ENCODE measurements at places on chromosomes 2 and 18.

GRCh38 chr2:135004005-135004746 lies 43.1 kb downstream of the MAP3K19 start:
- DNase-seq, result peak; percentile 72

DNA sequence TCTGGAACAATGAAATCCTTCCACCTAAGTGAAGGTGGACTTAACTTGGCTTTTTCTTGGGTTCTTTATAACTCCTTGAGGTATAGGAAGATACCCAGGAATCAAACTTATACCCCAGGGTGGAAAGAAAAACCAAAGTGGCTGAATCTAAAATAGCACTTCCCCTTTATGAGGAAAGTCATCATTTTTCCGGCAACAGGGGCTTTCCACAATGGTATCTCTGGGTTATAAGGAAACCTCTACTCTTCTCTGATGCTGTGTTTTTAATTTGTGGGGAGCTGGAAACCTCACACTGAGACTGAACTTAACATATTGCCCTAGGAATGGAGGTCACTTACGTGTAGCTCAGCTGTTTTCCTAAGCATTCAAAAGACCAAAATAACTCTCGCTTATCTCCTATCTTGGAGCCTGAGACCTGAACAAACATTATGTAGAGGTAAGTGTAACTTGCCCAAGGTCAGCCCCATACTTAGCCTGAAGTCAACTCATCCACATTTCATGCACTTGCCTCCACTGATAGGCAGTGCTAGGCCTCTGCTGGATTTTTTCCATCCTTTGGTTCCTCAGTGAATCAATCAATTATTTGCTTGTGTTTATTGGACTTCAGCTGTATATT lies 117.9 kb downstream of the SETBP1 start:
- DNase-seq, result no peak

DNA sequence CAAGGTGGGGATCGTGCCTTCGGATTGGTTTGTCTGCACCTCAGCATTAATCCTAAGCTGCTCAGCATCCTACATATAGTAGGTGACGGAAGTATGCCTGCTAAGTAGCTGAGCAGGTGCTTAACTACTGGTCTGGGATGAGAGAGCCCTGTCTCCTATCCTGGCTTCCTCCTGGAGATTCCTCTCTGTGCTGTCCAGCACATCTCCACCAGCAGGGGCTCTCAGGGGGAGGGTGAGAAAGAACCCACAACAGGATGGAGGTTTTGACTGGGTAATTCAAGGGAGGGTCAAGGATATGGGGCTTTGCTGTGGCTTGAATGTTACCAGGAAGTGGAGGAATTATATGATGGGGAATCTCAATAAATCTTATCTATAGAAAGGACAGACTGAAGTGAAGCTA lies 45.4 kb upstream of the KIF5C start:
- DNase-seq, result no peak

- DNase-seq, result peak; percentile 73
Measured at GRCh38 chr2:74238879-74239278, 40.5 kb downstream of the MTHFD2 start.

GRCh38 chr2:155839436-155839835 lies 493.1 kb downstream of the NR4A2 start:
- no peak for DNase-seq

- no peak for DNase-seq
Measured at GRCh38 chr18:8478968-8479370, 130.3 kb upstream of the RAB12 start.

DNA sequence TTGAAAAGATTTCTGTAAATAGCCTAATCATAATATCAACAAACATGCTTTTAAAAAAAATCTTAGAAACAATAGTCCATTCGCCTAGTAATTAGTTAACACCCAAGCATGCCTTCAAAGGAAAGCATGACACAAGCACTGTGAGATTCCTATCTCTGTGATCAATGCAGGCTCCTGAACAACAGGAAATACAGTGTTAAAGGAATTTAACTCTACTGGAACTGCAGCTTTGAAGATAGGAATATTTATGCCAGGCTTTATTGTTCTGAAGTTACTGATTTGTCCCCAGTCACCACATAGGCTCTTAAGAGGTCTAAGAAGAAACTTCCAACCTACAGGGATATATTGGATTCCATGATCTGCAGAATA lies 15.4 kb upstream of the FAM124B start:
- DNase-seq, result no peak

GRCh38 chr2:240655931-240656886 lies 26.5 kb downstream of the AQP12B start:
- DNase-seq, result peak; percentile 10

GRCh38 chr2:216857131-216857550 lies 2.7 kb downstream of the TNP1 start:
- no peak for DNase-seq

DNA sequence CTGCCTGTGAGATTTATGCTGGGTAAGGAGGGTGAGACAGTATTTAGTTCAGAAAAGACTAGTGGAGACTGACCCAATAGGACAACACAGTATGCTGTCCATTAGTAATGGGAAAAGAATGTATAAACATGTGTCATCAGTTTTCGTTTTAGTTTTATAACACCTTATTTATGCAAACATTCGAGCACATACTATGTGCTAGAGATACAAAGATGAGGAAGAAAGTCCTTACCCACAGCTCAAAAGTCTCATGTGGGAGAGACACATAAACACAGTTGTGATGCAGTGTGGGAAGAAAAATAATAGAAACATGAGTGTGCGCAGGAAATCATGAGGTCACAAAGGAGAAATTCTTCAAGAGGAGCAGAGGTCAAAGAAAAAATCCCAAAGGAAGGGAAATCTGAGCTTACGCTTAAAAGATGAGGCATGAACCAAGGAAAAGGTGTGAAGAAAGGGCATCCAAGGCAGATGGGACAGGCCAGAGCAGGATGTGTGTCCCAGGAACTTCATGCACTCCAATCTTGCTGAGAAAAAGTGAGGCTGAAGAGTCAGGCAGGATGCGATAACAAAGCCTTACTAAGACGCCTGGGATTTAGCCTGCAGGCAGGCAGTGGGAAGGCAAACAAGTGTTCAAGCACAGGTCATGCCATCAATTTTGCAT lies 8.1 kb downstream of the METTL21A start:
- peak; percentile 98 for DNase-seq

DNA sequence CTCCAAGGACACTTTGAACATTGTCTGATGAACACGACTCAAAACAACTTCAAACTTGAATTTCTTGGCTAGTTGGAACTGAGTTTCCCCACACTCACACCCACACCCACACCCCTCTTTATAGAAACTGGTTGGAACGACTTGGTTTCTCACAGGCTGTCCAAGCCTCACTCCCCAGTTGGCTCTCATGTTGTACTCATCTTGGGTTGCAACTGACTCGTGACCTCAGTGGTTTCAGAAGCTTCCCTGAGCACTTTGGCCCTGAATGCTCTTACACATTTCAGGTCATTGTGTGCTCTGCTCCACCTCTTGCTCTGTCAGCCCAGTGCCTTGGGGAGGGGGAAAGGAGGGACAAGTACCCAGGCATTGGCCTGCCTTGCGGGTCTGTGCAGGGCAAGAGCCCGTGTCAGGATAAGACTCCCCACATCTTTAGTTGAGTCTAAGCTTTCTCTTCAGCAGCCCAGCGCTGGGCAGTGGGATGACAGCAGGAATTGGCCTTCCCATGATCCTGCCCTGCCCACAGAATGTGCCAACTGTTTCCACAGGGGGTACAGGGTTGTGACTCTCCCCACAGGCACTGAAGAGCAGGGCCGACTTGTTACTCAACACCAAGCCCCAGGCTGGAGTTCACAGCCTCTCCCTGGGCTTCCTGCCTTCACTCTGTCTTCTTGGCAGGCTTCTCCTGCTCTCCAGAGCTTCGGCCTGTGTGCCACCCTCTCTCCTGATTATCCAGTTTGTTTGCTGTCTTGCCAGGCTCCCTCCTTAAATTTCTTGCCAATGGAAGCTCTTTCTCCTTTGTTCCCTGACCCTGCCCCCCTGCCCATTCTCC lies 104.6 kb downstream of the RTN4 start:
- DNase-seq, result peak; percentile 56

DNA sequence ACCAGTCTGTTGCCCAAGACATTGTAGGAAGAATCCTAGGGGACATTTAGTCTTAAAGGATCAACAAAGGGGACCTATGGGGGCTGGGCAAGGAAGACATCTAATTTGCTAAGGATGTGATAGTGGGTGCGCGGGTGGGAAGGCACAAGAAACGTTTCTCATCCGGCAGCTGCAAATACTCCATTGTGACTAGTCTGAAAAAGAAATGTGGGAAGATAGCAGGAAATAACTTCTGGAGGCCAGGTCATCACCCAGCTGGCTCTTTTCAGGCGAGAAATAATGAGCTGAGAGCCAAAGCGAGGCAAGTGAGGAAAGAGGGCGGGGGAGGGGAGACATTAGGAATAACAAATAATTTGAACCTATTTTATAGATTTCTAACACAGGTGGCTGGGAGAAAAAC lies 70.3 kb upstream of the NCK2 start:
- DNase-seq, result peak; percentile 38

- DNase-seq, result no peak
Measured at GRCh38 chr2:43361286-43361685, 134.9 kb upstream of the ZFP36L2 start.

DNA sequence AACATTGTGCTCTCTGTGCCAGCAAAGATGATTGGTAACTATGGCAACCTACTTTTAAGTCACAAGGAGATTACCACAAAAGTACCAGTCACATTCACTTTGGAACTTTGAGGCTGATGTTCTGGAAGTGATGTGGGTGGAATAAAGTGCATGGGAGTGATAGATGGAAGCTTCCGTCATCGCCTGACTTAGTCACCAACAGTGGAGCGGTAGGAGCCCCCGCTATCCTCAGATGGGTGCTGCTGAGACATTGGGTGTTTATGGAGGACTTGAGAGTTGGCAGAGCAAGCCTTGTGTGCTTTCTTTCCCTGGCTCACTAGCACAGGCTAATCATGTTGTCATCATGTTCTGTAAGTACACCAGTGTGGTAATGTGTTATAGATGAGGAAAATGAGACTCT lies 4.6 kb downstream of the PPP1R7 start:
- DNase-seq, result no peak

- peak; percentile 71 for DNase-seq
Measured at GRCh38 chr2:195413422-195413821, 243.6 kb upstream of the SLC39A10 start.

DNA sequence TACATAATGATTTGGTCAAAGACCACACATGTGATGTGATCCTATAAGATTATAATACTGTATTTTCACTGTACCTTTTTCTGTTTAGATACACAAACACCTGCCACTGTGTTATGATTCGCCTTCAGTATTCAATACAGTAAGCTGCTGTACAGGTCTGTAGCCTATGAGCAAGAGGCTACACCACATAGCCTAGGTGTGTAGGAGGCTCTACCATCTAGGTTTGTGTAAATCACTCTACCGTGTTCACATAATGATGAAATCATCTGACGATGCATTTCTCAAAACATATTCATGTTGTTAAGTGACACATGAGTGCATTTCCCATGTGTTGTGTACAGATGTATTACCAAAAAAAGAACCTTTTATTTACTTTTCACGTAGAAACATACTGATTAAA lies 74.5 kb downstream of the USP40 start:
- no peak for DNase-seq

DNA sequence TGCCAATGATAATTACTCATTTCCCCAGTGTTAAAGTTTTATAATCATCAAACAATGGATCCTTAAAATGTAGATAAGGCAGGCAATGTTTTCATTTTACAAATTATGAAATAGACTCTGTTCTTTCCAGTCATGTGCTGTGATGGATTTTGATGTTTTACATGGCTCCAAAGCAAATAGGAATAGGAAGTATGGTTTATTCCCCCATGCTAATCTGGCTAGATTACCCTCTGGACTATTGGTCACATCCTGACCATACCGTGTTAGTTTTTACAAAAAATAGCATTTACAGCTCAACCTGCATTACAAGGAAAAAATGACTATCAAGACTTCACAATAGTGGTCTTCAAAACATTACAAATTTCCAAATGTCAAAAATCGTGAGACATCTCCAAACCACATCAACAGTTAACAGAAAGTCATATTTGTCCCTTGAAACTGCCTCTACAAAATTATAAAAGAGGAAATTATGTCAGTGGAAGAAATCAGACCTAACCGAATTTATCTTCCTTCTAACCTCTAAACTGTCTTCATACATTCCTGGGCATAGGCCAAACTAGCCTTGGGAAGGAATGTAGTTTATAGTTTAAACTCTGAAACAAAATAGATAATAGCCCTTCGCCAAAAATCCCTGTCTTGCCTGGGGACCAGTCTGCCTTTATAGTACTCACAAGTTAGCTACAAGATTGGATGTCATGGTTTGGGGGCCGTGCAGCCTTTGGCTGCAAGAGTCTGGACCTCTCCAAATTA lies 1941.2 kb upstream of the CELF4 start:
- no peak for DNase-seq

GRCh38 chr2:126994340-126994777 lies 95.7 kb downstream of the TEX51 start:
- DNase-seq, result no peak

DNA sequence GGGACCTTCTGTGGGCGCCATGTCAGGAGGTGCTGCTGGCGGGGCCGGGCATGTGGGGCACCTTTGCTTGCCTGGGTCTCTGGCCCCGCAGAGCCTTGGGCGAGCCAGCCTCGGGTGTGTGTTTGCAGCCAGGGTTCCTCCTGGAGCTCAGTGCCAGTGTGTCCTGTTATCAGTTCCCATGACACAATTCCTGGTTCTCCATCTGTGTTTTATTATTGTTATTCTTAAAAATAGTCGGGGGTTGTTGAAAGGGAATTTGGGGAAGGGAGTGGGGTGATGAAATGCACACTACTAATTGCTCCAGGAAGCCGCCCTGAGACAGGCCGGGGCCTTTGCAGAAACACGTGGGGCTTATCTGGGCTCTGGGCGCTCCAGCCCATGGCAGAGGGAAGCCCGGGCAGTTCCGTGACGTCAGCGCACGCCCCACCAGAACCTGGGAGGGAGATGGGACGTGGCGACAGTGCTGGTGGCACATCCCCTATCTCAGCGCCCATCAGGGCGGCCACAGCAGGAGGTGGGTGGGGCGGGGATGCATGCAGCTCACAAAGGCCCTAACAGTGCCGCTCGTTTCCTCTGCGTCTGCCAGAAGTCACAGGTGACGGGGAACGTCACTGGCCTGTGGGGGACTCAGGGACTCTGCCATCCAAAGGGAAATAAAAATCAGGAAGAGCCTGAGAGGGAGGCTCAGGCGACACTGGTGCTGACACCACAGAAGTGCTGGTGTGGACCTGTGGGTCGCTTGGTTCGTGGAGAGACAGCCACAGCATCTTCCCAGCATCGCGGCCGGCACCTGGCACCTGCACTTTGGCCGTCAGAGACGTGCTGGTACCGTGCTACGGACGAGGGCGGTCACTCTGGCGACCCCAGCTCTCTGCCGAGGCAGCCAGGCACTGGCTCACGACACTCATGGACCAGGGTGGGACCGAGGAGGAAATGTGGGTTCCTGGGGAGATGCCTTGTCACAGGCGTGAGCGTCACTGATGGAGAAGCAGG lies 131.0 kb downstream of the NFATC1 start:
- peak; percentile 24 for DNase-seq

DNA sequence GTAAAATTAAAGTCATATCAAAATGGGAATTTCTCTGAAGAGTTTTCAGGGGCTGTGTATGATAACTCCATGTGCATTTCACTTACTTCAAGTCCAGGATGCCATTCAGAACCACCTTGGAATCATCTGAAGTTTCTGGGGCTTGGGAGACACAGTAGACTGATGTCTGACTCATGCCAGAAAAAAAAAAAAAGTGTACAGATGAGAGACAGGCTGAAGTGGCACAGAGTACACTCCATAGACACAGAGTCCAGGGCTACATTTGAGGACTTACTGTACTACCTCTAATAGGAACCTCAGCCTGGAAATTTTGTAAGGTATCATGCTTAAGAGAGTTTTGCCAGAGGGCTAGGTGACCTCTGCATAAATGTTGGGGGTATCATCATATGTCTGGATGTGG lies 92.0 kb downstream of the SS18 start:
- DNase-seq, result no peak
